Fibroblast of skin of right biceps (primary cell): ENCODE measurements at places on chromosomes 13 and 19.

- DNase-seq, result no peak
Measured at GRCh38 chr13:88919970-88920628, 1248.9 kb downstream of the SLITRK5 start.

GRCh38 chr19:6739390-6739882 is at the start of gene TRIP10:
Gene TRIP10, plus strand, starts transcription at chr19:6739680. Its CDS starts 82 bp downstream, at chr19:6739762.
- peak; percentile 84 for DNase-seq

DNA sequence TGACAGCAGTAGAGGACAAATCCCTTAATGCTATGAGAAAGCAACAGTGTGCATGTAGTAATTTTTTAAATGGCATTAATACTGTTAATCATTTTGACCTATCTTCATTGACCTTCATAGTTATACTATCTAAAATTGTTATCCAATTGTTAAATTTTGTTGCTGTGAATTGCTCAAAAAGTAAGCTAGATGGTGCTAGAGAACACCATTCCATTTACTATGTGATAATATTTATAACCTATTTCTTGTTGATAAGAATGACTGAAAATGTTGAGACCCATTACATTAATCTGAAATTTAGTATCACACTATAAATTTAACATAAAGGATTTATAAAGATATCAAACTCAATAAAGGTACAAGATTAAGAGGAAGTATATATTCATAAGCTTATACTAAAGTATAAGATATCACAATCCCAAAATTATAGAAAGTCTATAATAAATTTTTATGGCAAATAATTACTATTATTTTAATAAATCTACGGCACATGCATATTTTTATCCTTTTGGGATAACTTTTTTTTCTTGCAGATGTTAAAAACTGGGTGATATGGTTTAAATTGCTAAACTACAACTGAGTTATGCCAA is 1573.3 kb downstream of the PCDH9 start:
- DNase-seq, result peak; percentile 22

- no peak for DNase-seq
Measured at GRCh38 chr19:35251456-35251855, 2.7 kb downstream of the LSR start.

DNA sequence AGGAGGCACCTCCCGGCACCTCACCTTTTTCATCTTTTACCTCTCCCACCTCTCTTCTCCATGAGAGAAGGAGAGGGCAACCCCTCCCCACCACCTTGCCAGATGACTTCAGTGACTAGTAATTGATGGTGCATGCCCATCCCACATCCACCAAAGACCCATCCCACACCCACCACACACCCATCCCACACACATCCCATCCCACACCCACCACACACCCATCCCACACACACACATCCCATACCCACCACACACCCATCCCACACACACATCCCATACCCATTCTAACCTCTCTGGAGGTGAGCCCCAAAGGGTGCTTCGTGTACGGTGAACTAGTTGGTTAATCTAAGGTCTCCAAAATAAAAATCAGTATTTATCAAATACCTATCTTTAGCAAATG is 44.7 kb downstream of the STK24 start:
- DNase-seq, result no peak

- DNase-seq, result no peak
Measured at GRCh38 chr13:49300276-49300675, 52.6 kb downstream of the CDADC1 start.

GRCh38 chr19:33273065-33273736 is 29.1 kb downstream of the CEBPA start:
- no peak for DNase-seq

- no peak for DNase-seq
Measured at GRCh38 chr19:46924874-46925547, 64.2 kb downstream of the ARHGAP35 start.

DNA sequence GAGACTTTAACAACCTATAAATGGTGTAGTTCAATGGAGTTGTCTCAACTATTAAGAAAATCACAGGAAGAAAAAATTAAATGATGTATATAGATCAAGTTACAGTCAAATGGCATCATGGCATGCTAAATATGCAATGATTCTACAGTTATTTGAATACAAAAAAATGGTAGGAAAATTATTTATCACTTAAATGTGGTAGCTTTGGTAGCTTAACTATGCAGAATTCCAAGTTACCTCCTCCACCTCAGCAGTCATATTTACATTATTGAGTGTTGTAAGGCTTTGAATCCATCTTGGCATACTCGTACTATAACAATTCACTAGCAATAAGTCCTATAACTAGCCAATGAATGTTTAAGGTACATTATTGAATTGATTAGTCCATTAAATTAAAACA is 36.8 kb downstream of the CAB39L start:
- DNase-seq, result peak; percentile 38
